ENCODE measurements at places on chromosomes 5 and 9.

GRCh38 chr5:179862891-179863290 is 4.3 kb upstream of the MRNIP start:
- H3K36me3 ChIP-seq = peaks cover 11% of the 10 kb centered on the region
- no peak for DNase-seq
- H3K27ac ChIP-seq = no peak overlapping the region
- no peak overlapping the region for H3K4me3 ChIP-seq
- H3K27me3 ChIP-seq = no peaks in the 10 kb centered on the region
- H3K4me1 ChIP-seq = no peaks in the 10 kb centered on the region

GRCh38 chr9:128056086-128056485 is 11.0 kb downstream of the NAIF1 start:
- H3K36me3 ChIP-seq = no peaks in the 10 kb centered on the region
- no peak overlapping the region for H3K4me3 ChIP-seq
- no peak for DNase-seq
- H3K27me3 ChIP-seq = no peaks in the 10 kb centered on the region

DNA sequence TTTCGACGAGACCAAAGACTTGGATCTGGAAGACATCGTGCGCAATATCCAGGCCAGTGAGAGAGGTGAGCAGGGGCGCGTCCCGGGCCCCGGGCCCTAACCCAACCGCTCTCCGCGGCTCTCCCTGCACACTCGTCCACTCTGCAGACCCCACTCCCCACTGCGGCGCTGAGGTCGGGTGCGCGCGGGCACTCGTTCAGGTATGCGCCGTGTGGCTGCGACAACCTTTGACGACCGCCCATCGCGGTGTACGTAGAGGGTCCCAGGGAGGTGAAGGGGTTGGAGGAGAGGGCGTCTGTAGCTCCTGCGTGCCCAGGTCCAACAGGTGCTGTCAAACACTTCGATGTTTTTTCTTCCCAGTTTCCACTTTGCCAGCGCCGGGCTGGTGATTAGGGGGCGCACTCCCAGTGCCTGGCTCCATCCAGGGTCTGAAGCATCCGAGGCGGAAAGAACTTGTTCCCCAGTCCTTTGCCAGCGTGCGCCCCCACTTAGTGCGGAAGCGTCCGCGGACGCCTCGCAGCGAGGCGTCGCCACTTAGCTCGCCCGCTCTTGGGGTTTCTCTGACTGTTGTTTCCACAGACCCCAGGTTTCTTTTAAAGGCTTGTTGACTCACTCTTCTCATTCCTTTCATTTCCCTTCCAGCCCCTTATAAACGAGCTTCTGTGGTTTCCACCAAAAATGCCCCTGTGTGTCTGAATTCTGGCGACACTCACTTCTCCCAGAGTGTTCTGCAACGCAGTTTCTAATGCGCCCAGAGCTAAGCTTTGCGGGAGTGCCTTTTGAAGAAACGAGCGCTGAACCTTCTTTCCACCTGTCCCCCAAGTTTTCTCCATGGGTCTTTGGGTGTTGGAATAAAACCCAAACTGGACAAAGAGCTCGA is 1.6 kb downstream of the NPR3 start:
- no peaks in the 10 kb centered on the region for H3K36me3 ChIP-seq
- no peak overlapping the region for H3K27ac ChIP-seq
- peak; percentile 19 for DNase-seq
- peaks cover 55% of the 10 kb centered on the region for H3K27me3 ChIP-seq

DNA sequence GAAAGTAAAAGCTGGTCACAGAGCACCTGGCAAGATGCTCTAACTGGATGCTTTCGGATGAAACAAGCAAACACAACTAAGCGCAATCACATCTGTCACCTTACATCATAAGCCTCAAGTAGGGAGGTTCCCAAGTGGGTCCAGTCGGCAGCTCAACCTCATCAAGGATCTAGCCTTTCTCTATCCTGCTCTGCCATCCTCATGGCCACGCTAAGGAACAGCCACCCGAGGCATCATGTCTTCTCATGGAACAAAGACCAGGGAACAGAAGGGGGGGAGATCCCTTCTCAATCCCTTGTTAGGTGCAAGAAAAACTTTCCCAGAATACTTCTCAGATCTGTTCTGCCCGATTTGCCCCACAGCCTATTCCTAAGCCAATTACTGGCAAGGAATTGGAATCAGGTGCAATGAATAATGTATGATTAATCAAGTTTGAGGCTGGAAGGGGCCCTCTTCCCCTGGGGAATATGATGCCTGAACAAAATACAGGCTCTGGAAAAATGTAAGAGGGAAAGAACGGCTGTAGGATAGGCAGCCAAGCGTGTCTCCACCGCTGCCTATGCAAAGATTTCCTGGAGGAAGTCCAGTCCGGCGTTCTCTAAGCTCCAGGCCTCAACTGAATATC is 1.3 kb upstream of the HABP4 start:
- no peak for DNase-seq
- no peaks in the 10 kb centered on the region for H3K27me3 ChIP-seq
- no peak overlapping the region for H3K4me3 ChIP-seq
- H3K27ac ChIP-seq = no peak overlapping the region
- no peaks in the 10 kb centered on the region for H3K36me3 ChIP-seq
- peaks cover 12% of the 10 kb centered on the region for H3K4me1 ChIP-seq

DNA sequence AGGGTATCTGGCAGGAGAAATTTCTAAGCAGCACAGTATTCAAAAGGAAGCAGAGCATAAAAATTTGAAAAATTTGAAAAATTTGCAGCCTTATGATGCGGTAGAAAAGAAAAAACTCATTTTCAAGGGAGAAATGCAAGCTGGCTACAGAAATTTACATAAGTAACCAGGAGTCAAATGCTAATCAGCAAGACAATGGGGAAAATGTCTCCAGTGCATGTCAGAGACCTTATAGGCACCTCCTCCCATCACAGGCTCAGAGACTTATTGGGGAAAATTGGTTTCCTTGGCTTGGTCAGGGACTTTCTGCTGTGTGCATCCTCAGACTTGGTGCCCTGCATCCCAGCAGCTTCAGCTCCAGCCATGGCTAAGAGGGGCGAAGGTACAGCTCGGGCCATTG is 35.8 kb downstream of the IZUMO3 start:
- no peaks in the 10 kb centered on the region for H3K4me1 ChIP-seq
- H3K27ac ChIP-seq = no peak overlapping the region
- no peak for DNase-seq
- no peaks in the 10 kb centered on the region for H3K36me3 ChIP-seq

GRCh38 chr5:50702615-50703366 is 36.4 kb downstream of the PARP8 start:
- no peaks in the 10 kb centered on the region for H3K36me3 ChIP-seq
- no peak overlapping the region for H3K4me3 ChIP-seq
- no peak for DNase-seq
- H3K4me1 ChIP-seq = no peaks in the 10 kb centered on the region
- no peaks in the 10 kb centered on the region for H3K27me3 ChIP-seq
- no peak overlapping the region for H3K27ac ChIP-seq

GRCh38 chr5:50359187-50359586 is 81.9 kb downstream of the EMB start:
- DNase-seq = no peak
- no peak overlapping the region for H3K27ac ChIP-seq
- H3K4me1 ChIP-seq = no peaks in the 10 kb centered on the region
- H3K27me3 ChIP-seq = no peaks in the 10 kb centered on the region
- no peaks in the 10 kb centered on the region for H3K36me3 ChIP-seq

DNA sequence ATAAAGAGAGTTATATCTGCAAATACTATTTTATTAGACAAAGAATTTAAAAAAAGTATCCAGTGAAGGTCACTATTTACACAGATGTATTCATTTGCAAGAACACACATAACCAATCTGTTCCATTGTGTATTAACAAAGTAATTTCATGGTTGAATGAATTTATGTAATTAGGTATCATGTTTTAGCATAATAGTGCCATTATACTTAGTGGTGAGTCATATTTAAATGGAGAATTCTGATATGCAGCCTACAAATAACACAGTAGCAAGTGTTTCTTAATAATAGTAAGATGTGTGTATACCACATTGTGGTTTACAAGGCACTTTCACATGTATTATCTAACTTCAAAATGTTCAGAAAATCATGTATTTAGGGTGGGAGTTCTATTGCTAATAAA is 1028.5 kb upstream of the ACO1 start:
- no peaks in the 10 kb centered on the region for H3K27me3 ChIP-seq
- no peaks in the 10 kb centered on the region for H3K36me3 ChIP-seq
- no peak for DNase-seq
- no peak overlapping the region for H3K4me3 ChIP-seq

- no peak overlapping the region for H3K4me3 ChIP-seq
- H3K36me3 ChIP-seq = no peaks in the 10 kb centered on the region
- H3K27me3 ChIP-seq = no peaks in the 10 kb centered on the region
- DNase-seq = peak; percentile 48
- no peaks in the 10 kb centered on the region for H3K4me1 ChIP-seq
Observed at GRCh38 chr9:1939926-1940368, 75.2 kb upstream of the SMARCA2 start.

DNA sequence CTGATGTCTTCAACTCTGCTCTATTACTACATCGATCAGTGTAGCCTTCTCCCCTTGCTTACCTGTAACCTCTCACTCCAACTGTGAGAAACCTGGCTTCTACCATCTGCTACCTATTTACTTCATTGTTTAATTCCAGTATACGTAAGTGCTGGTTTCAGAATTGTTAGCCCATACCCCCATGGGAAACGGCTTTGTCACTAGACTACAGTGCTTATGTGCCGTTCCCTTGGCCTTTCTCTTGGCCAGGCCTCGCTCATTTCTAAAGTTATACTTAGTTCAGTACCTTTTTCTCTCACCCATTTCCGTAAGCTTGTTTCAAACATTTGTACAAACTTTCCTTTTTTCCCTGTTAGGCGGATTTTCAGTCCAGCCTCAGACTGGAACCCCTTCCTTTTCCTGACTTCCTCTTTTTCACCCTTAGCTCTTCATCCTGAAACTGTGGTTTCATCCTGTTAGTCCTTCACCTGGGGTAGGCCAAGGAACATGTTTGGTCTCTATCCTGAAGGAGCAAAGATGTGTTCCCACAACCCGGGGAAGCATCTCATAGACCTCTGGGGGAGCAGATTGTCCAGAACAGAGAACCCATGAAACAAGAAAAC is 21.7 kb downstream of the ALG2 start:
- no peaks in the 10 kb centered on the region for H3K4me1 ChIP-seq
- H3K36me3 ChIP-seq = no peaks in the 10 kb centered on the region
- no peak overlapping the region for H3K27ac ChIP-seq
- no peaks in the 10 kb centered on the region for H3K27me3 ChIP-seq
- no peak for DNase-seq

GRCh38 chr9:7315116-7315515 is 484.5 kb downstream of the DMAC1 start:
- H3K4me3 ChIP-seq = no peak overlapping the region
- no peaks in the 10 kb centered on the region for H3K27me3 ChIP-seq
- no peaks in the 10 kb centered on the region for H3K36me3 ChIP-seq
- peaks cover 4% of the 10 kb centered on the region for H3K4me1 ChIP-seq
- H3K27ac ChIP-seq = no peak overlapping the region

DNA sequence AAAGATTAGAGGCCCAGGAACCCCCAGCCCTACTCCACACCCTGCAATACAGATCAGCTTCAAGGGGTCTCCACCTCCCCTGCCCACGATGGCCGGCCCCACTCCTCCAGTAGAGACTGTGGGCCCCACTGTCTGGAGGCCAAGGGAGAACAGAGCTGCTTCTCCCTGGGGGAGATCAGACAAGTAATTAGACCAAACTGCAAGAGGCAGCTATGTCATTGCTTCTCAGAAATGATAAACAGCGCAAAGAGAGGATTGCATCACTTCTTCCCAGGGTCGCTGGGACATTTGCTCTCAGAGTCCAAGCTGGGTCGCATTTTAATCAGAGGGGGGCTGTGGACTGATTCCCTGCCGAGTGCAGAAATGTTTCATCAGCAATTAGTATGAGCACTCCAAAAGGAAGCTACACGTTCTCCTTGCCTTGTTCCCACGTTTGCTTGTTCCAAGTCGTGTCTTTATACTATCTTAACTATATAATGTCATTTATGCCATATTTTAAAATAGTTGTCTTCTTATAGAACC is 59.9 kb downstream of the ROPN1L start:
- H3K4me1 ChIP-seq = no peaks in the 10 kb centered on the region
- H3K36me3 ChIP-seq = no peaks in the 10 kb centered on the region
- no peaks in the 10 kb centered on the region for H3K27me3 ChIP-seq
- DNase-seq = no peak

GRCh38 chr5:154518438-154518867 is 40.4 kb upstream of the HAND1 start:
- no peaks in the 10 kb centered on the region for H3K36me3 ChIP-seq
- H3K27ac ChIP-seq = no peak overlapping the region
- H3K27me3 ChIP-seq = no peaks in the 10 kb centered on the region
- no peak overlapping the region for H3K4me3 ChIP-seq
- no peak for DNase-seq
- H3K4me1 ChIP-seq = no peaks in the 10 kb centered on the region

DNA sequence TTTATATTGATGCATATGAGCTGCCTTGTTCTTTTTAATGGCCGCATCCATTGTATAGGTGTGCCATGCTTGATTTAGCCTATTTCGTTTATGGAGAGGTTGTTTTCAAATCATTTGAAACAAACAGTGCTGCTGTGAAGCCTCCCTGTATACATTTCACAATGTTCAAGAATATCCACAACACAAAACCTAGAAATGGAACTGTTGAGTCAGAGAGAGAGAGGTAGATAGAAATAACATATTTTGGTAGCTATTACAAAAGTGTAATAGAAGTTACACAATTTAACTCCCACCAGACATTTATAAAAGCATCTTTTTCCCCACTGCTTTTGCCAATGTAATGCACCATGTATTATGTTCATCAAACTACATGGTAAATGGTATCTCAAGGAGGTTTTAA is 82.0 kb downstream of the FRMD3 start:
- no peak overlapping the region for H3K27ac ChIP-seq
- H3K36me3 ChIP-seq = no peaks in the 10 kb centered on the region
- no peak overlapping the region for H3K4me3 ChIP-seq
- H3K4me1 ChIP-seq = no peaks in the 10 kb centered on the region

All from A673 (cell line).